ENCODE measurements at places on chromosomes 1 and 21.
A peak's percentile ranks its signal among the peaks of the same experiment; 100 is the strongest.

DNA sequence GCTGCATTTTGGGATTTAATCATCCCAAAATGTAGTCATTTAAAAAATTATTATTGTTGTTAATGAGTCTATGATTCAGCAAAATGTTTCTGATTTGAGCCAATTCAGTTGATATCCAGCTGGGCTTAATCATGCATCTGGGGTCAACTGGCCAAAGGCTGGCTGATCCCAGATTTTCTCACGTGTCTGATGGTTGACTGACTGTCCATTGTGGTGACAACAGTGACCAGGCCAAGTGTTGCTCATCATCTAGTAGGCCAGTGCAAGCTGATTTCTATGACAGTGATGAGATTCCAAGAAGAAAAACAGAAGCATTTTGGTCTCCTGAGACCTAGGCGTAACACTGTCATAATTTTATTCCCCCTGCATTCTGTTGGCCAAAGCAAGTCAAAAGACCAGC, 80.1 kb upstream of the ZC3H11B start:
- H3K36me3 ChIP-seq, result no peaks in the 10 kb centered on the region
- no peaks in the 10 kb centered on the region for H3K27me3 ChIP-seq
- no peak for DNase-seq
- no peak overlapping the region for H3K4me3 ChIP-seq
- H3K4me1 ChIP-seq, result no peaks in the 10 kb centered on the region
- H3K27ac ChIP-seq, result no peak overlapping the region

DNA sequence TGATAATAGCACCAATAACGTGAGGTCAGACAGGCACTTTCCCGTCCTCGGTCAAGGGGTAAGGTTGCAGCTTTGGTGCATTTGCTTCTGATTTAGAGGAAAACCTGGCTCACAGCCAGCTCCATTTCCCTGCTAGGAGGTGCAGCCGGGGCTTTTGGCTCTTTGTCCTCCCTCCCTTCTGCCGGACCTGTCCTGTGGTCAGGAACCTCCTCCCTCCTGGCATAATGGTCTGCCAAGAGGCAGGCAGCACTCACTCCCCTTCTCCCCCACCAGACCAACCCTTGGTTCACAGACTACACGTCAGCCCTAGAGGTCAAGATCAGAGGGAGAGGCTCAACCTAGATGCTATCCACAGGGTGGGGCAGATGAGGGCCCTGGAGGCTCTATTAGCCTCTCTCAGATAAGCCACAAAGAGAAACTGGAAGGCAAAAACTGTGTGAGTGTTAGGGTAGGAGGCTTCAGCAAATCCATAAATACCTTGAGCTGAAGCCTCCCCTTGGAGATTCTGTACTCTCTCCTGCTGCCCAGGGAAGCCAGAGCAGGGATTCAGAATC, 64.8 kb downstream of the PLXNA2 start:
- no peaks in the 10 kb centered on the region for H3K4me1 ChIP-seq
- no peak for DNase-seq
- no peaks in the 10 kb centered on the region for H3K36me3 ChIP-seq
- no peak overlapping the region for H3K4me3 ChIP-seq
- H3K27me3 ChIP-seq, result no peaks in the 10 kb centered on the region
- H3K27ac ChIP-seq, result no peak overlapping the region

DNA sequence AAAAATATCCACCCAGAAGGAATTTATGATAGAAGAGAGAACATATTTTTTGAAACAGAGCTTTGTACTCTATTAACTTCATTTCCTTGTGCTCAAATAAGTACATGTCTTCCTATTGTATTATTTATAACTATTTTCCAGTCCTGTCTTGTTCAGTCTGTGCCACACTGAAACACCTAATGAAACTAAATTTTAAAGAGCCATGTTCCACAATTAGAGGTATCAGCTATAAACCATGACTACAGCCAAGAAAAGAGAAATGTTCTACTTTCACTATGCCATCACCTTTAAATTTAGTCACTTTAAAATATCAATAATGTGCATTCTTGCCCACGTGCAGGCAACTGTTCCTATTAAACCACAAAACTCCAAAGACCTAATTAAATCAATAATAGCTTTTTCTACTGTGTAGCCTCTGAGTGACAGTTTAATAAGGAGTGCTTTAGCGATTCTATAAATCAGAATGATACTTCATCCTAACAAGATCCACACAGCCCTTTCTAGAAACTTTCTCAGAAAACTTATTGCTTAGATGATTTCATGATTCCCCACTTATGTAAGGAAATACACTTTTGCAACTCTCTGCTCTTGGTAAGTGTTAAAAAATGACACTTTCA, 404.9 kb upstream of the CHRM3 start:
- H3K4me1 ChIP-seq, result no peaks in the 10 kb centered on the region
- no peaks in the 10 kb centered on the region for H3K27me3 ChIP-seq
- DNase-seq, result no peak

- no peak for DNase-seq
- no peak overlapping the region for H3K27ac ChIP-seq
- peaks cover 31% of the 10 kb centered on the region for H3K36me3 ChIP-seq
- H3K27me3 ChIP-seq, result no peaks in the 10 kb centered on the region
Measured at GRCh38 chr1:193211539-193211938, 25.1 kb upstream of the B3GALT2 start.

DNA sequence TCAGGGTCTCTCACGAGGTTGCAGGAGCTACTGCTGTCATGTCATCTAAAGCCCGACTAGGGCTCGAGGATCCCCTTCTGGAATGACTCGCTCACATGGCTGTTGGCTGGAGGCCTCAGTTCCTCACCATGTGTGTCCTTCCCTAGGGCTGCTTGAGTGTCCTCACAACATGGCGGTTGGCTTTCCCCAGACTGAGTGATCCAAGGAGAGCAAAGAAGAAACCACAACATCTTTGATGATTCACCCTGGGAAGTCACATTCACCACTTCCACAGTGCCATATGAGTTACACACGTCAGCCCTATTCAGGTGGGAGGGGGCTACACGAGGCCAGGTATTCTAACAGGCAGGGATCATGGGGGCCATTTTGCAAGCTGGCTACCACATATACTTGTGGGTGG, 64.9 kb downstream of the FHAD1 start:
- H3K4me3 ChIP-seq, result no peak overlapping the region
- no peaks in the 10 kb centered on the region for H3K4me1 ChIP-seq
- no peak for DNase-seq
- no peaks in the 10 kb centered on the region for H3K36me3 ChIP-seq
- no peaks in the 10 kb centered on the region for H3K27me3 ChIP-seq

DNA sequence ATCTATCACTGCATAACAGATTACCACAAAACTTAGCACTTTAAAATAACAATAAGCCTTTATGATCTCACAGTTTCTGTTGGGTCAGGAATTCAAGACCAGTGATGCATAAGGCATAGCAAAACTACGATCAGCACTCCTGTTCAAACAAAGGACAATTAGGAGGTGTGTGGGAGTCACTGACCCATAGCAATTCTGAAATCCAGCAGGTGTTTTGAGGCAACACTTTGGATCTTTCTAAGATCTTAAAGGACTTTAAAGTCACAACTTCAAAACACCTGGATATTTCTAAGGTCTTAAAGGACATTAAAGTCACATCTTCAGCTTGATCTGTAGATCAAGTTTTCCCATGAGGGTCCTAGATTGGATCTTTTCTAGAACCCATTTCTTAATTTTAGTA, 35.3 kb downstream of the AKT3 start:
- peaks cover 6% of the 10 kb centered on the region for H3K36me3 ChIP-seq
- H3K4me3 ChIP-seq, result no peak overlapping the region
- H3K27ac ChIP-seq, result no peak overlapping the region
- H3K4me1 ChIP-seq, result no peaks in the 10 kb centered on the region
- H3K27me3 ChIP-seq, result no peaks in the 10 kb centered on the region

DNA sequence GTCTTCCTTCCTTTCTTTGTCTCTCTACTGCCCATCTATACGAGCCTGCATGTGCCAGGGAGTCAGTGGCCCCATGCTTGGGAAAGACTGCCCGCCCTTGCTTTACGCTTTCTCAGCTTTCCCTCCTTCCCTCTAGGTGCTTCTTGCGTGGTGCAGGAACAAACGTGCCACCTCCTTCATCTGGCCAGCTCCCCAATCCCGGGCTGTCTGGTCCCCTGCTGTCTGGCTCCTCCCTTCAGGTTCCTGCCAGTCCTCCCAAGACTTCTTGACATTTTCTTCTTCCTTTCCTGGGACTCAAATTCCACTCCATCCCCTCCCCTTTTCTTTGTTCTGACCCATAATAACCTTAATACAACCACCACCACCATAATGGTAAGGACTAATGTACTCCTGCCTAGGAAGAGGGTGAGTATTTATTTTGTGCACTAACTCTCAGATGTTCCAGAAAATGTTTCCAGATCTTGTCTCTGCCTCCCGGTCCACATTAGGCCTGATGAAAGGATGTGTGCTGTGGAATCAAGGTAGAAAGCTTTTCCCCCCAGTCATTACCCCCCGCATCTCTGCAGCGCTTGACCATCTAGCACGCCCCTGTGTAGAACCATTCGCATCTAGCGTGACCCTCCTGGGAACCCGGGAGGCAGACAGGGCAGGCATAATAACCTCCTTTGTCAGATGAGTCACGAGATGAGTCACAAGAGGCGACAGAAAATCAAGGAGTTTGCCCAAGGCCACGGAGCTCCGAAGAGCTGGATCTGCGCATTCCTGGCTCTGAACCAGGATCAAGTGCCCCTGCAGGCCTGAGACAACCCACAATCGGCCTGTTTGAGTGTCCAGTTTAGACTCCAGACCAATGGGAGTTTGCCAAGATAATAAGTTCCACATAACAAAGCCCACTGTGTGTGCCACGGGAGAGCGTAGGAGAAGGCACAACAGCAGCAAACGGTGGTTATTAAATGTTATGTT, 60.1 kb upstream of the NEK2 start:
- DNase-seq, result no peak
- peaks cover 31% of the 10 kb centered on the region for H3K4me1 ChIP-seq
- no peak overlapping the region for H3K4me3 ChIP-seq
- no peaks in the 10 kb centered on the region for H3K36me3 ChIP-seq

DNA sequence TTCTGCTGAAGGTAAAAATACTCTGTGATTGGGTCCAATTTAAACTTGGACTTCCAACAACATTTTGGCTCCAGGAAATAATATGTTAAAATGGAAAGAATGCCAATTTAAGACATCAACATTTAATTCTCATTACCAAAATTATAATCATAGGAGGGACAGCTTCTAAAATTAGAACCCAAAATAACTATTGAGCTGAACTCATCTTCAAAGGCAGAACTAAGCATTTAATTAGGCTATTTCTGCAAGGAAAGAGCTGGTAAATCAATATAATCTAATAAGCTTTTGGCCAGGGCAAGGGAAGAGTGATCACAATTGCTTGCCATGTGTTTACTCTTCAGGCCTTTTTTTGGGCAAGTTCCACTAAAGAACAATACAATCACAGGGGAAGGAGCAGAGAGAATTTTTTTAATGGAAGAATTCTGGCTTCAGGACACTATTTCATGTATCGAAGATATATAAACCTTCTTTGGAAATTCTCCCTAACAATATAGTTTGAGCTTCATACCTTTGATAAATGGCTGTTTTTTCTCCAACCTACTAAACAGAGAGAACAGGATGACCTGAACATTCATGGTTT, 133.1 kb upstream of the PTBP2 start:
- no peaks in the 10 kb centered on the region for H3K36me3 ChIP-seq
- H3K4me3 ChIP-seq, result no peak overlapping the region
- DNase-seq, result no peak
- H3K4me1 ChIP-seq, result no peaks in the 10 kb centered on the region
- no peaks in the 10 kb centered on the region for H3K27me3 ChIP-seq

DNA sequence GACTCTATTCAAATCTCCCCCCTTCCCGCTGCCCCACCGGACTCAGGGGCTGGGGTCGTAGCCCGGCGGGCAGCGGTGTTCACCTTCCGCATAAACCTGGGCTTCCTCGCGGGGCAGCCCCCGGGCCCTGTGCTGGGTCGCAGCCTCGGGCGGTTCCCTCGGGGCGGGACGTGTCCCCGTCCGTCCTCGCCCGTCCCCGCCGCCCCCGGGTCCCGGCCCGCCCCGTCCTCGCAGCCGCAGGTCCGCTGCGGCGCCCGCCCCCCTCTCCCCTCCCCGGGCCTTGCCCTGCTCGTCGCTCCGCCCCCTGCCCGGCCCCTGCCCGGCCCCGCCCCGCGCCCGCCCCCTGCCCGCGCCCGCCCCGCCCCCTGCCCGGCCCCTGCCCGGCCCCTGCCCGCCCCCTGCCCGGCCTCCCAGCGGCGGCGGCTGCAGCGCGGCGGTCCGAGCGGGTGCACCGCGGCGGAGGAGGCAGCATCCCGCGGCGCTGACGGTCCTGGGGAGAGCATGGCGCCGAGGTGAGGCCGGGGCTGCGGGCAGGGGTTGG, at the start of gene COL18A1:
TSS of gene COL18A1 (plus strand) at position 436 of the 541 bp plus-strand sequence. CDS start at position 502, 66 bp downstream.
- H3K27ac ChIP-seq, result no peak within 1 kb of the TSS
- H3K27me3 ChIP-seq, result peaks cover 35% of the 10 kb centered on the region
- H3K4me1 ChIP-seq, result peaks cover 8% of the 10 kb centered on the region
- peak within 1 kb of the TSS; percentile 14 for H3K4me3 ChIP-seq
- H3K36me3 ChIP-seq, result no peaks in the 10 kb centered on the region

DNA sequence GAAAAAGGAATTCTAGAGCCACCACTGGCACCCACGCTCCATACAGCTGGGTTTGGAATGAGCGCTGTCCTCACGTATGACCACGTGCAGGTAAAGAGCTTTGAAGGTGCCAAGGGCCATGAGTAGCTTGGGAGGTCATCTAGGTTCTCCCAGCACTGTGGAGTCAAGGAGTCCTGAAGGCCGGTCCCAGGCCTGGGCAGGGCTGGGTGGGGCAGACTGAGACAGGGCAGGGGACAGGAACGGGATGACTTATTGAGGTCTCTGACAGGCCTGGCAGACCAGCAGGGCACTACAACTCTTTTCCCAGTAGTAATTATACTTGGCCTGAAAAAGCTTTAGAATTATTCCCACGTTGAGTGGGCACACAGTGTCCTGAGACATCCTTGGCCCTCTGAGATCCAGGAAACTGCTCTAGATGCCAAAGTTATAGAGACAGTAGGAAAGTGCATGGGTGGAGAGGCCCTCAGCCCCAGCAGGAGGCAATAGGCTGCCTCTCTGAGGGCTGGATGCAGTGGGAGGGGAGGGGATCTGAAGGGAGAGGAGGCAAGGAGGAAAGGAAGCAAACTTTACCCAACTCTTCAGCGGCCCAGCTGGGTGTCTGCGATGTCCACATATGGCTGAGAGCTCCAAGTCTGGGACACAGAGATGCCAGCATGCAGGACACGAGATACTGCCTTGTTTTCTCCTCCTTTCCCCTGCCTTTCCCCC, 1.8 kb upstream of the CDA start:
- no peak overlapping the region for H3K4me3 ChIP-seq
- no peak overlapping the region for H3K27ac ChIP-seq
- H3K27me3 ChIP-seq, result peaks cover 13% of the 10 kb centered on the region
- H3K36me3 ChIP-seq, result no peaks in the 10 kb centered on the region
- no peak for DNase-seq
- H3K4me1 ChIP-seq, result peaks cover 15% of the 10 kb centered on the region

- H3K36me3 ChIP-seq, result no peaks in the 10 kb centered on the region
- H3K4me1 ChIP-seq, result peaks cover 16% of the 10 kb centered on the region
- H3K4me3 ChIP-seq, result no peak overlapping the region
- DNase-seq, result no peak
- no peak overlapping the region for H3K27ac ChIP-seq
- no peaks in the 10 kb centered on the region for H3K27me3 ChIP-seq
Measured at GRCh38 chr1:112840631-112841624, 115.1 kb downstream of the SLC16A1 start.

- no peaks in the 10 kb centered on the region for H3K36me3 ChIP-seq
- DNase-seq, result peak; percentile 84
- H3K4me1 ChIP-seq, result no peaks in the 10 kb centered on the region
- no peak overlapping the region for H3K27ac ChIP-seq
- no peaks in the 10 kb centered on the region for H3K27me3 ChIP-seq
Measured at GRCh38 chr1:1291548-1292441, 11.6 kb downstream of the SCNN1D start.

GRCh38 chr1:33464552-33464951, 7.9 kb upstream of the ZSCAN20 start:
- H3K27ac ChIP-seq, result no peak overlapping the region
- H3K4me1 ChIP-seq, result peaks cover 12% of the 10 kb centered on the region
- H3K4me3 ChIP-seq, result no peak overlapping the region

GRCh38 chr1:8866173-8866791, 12.2 kb downstream of the ENO1 start:
- H3K27ac ChIP-seq, result no peak overlapping the region
- no peaks in the 10 kb centered on the region for H3K27me3 ChIP-seq
- no peak for DNase-seq
- no peak overlapping the region for H3K4me3 ChIP-seq
- peaks cover 93% of the 10 kb centered on the region for H3K36me3 ChIP-seq
